ENCODE measurements at places on chromosomes 6 and 20. TPM values are rescaled to one million over a fixed set of nuclear protein-coding genes. Genes with fewer than 3 reads are reported as not detected.

GLP1R gene
- total RNA-seq, result not detected

DNA sequence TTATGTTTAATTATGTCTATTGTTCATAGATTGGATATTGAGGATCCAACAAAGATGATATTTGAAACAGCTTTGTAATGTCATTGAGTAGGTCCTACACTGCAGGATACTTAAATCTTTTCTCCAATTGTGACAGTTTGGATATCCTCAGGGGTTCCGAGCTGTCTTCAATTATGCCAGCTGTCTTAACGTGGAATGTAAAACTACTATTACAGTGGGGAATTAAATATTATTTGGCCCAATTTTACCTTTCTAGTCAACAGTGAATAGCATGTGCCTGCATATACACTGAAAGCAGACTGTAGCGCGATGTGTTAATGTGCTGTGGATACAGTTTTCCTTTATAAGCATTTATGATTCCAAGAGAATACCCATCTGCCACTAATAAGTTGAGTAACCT is 156.9 kb downstream of the GRIK2 start:
- DNase-seq, result no peak

- DNase-seq, result no peak
Observed at GRCh38 chr6:166286839-166287271, 21.3 kb downstream of the PRR18 start.

FAM83C gene
- total RNA-seq, result 2.6 TPM

DNA sequence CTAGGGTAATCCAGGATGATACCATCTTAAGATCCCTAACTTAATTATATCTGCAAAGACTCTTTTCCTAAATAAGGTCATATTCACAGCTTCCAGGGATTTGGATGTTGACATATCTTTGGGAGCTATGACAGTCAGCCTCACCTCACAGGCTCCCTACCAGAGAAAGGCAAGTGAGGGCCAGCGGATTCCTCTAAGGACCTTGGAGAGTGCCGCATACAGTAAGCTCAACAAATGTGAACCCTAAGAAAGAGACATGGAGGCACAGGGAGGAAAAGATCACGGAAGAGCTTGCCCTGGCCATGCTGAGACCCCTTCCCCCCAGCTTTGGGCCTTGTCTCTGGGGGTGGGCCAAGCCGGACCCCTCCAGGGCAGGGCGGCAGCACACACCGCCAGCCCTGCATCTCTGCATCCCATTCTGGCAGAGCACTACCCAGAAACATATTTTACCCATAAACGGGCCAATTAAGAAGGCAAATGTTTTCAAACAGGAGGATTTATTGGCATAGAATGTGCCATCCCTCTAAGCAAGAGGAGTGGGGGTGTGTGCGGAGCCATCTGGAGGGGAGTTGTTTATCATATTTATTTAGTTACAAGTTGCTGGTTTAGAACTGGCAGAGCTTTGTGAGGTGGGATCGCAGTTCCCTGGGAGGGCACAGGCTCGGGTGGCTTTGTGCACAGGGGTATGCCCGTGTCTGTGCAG is 55.4 kb downstream of the CHMP4B start:
- no peak for DNase-seq

UBD gene
- not detected for total RNA-seq

DNA sequence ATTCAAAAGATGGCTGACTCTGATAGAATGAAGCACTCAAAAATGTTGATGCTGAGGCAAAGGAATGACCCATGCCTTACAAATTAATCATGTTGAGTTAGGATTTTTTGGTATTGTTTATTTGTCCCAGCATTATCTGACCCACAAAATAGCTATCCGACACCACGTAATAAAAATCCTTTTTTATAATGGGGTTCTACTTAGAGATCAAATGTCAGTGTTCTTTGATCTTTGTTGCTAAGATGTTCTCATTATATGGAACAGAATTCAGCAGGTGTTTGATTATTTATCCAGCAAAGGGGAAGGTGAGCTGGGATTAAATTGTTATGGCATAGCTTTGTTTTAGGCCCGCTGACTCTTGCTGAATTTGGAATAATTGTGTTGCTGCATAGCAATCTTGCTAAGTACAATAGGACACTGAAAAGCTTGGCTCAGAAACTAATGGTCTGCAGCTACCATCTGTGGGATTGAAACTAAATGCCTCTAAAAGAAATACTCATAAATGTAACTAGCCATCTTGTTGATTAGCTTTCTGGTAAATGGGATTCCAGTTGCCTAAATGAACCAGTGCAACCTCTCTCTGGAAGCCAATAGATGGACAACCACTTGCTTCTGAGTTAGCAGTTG is 180.2 kb upstream of the HDAC2 start:
- DNase-seq, result no peak

BRPF3 gene
- total RNA-seq, result 7.3 TPM

CLPSL2 gene
- total RNA-seq, result not detected

- DNase-seq, result no peak
Observed at GRCh38 chr6:150302520-150303176, 66.2 kb upstream of the IYD start.

- no peak for DNase-seq
Observed at GRCh38 chr6:70103798-70104197, 199.1 kb downstream of the COL9A1 start.

DNA sequence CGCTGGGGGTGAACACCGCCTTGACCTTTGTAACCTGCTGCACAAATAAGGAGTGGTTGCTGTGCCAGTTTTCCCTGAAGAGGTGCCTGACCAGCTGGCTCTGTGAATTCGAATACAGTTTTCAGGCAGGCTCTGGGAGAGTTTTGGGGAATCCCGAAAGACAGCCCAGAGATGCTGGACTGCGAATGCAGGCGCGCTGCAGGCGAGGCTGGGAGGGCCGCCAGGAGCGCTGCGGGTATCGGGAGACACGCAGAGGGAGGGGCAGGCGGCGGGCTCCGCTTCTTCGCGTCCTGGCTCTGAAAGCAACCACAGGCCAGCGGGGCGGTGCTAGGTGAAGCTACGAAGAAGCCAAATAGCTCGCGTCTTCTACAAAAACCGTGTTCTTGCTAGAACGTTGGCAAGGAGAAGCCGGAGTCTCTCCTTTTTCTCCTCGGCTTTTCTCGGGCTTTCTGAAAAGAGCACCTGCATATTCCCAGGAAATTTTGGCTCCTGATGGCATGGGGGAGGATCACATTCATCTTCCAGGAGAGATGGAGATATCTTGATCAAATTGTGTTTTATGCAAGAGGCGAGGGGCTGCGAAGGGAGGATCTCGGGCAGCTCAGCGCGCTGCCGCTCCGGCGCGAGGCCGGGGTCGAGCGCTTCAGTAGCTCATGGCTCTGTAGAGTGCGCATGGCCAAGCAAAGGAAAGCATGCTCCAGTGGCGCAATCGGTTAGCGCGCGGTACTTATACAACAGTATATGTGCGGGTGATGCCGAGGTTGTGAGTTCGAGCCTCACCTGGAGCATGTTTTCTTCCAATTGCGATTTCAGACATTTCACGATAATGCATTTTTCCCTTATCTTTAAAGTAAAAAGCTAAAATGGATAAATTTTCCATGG is 158.1 kb upstream of the ZNF184 start:
- peak; percentile 44 for DNase-seq

GRCh38 chr6:33091957-33092356 is 16.2 kb downstream of the HLA-DPB1 start:
- no peak for DNase-seq

- no peak for DNase-seq
Observed at GRCh38 chr6:31908791-31909190, 6.9 kb upstream of the ZBTB12 start.

DNA sequence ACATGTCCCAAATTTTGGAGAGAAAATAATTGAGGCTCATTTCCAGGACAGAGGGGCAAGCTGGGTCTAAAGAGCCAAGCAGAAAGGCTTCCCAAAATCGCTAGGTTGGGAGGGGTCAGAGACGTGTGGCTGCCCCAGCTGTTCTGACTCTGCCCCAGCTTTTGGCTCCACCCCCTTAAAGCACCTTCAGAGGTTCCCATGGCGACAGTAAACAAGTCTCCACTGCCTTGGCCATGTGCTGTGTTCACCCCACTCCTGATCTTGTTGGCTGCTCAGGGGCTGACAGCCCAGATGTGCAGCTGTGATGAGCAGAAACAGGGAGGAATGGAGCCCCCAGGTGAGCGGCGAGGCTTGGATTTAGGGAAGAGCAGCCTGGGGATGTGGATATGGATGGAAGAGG is 72.8 kb upstream of the SPTLC3 start:
- no peak for DNase-seq

GRCh38 chr6:74504941-74505340 is 700.9 kb downstream of the COL12A1 start:
- no peak for DNase-seq

DNA sequence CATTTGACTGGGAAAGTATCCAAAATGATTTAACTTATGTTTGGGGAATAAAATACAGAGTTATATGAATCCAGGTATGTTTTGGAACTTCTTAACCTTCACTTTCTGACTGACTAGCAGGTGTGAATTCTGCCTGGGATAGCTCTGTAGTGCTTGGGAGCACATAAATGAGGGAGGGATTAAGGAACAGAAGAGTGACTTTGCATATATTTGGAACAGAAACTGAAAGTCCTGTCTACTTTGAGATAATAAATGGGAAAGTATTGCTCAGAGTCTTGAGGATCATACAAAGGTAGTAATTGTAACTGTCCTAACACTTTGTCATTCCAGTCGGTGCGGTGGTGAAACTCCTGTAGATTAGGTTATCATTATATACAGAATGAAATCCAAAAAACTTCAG is 317.6 kb downstream of the RIMS1 start:
- no peak for DNase-seq

DNA sequence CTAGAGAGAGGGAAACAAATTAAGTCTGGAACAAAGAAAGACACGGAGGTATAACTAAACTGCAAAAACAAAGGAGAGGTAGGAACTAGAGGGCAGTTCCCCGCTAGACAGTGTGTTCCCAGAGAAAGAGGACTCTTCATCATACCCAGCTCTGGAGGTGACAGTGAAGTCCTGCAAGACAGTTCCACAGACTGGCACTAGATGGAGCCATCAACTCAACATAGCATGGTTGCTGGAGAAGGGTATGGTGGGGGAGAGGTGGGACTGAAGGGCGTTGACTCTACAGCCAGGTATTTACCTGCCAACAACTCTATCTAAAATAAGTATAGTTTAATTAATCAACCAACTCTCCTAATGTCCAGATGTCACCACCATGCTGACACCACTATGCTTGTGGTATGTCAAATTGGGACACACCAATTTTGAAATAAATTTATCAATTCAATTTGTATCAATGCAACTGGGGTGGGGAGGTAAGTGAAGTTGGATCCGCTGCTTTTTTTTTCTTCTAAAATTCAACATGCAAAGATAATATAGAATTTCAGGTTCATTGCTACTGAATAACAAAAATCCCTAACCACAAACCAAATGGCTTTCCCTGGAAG is 9.7 kb downstream of the BACH2 start:
- DNase-seq, result peak; percentile 35

GRCh38 chr6:160077526-160077925 is 44.1 kb upstream of the SLC22A1 start:
- DNase-seq, result no peak

BPIFB1 gene
- not detected for total RNA-seq

BMP2 gene
- 8.2 TPM for total RNA-seq

GRCh38 chr6:166543603-166544295 is 42.7 kb downstream of the RAMACL start:
- no peak for DNase-seq

DNA sequence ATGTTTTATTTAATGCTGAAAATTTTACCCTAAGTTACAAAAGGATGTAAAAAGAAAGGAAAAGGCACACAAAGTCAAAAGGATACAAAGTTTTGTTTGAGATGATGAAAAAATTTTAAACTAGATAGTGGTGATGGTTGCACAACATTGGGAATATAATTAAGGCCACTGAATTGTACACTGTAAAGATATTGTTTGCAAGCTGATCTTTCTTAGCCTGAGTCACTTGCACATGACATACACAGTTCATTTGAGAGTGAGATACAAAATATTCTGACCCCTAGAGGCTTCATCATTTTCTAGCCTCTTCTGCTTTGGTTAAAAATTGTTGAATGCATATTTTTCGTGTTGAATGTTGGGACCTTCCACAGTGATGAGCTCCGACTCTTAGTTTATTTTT is 462.6 kb downstream of the HDGFL1 start:
- peak; percentile 13 for DNase-seq

DNA sequence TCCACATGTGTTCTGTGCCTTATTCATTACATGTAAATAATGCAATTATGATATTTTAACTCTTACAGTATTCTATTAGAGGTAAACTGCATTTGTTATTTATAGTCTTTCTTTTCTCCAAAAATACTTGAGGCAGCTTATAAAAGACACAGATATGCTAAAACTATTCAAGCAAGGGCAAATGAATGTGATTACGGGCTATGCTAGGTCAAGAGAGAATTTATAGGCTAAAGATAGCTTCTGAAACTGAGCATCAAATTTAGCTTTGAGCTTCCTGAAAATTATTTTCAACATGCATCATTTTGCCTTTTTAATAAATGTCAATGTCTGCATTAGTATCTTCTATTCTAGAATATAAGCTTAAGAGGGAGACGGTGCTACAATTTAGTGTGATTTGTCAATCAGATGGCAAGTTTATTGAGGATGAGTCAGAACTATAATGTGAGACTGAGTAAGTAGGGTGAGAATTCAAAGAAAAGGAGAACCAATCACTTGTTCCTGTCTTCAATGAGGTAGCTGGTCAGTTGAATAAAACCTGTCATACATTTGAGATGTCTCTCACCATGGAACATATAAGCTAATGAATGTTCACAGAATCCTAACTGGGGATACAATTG is 669.4 kb upstream of the CITED2 start:
- peak; percentile 91 for DNase-seq

ERVFRD-1 gene
- total RNA-seq, result not detected

- DNase-seq, result no peak
Observed at GRCh38 chr6:54307439-54307910, 766 bp upstream of the TINAG start.

- no peak for DNase-seq
Observed at GRCh38 chr6:167056370-167056769, 57.2 kb downstream of the CEP43 start.

SLC22A3 gene
- 2.2 TPM for total RNA-seq

- peak; percentile 99 for DNase-seq
Observed at GRCh38 chr6:110537208-110538123, 61.1 kb upstream of the SLC22A16 start.

GRCh38 chr20:3797592-3798372 is 1.7 kb downstream of the CDC25B start:
- DNase-seq, result no peak

DNA sequence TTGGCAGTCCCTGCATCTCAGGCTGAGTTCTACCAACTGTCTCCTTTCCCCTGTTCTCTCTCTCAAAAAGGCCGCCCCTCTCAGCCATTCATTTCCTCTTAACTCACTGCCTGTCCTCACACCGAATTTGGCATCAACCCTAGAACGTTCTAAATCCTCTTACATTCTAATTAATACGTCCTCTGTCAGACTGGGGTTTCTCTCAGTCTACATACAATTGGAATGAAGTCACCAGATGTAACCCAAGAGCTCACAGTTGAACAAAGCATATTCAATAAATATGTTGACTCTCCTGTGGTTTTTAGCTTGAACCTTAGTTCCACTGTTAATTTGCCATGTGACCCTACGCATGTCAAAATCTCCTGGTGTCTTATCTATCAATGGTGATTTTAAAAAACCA is 269.6 kb downstream of the CLIC5 start:
- no peak for DNase-seq
